ENCODE measurements at places on chromosomes 4 and X.

- DNase-seq, result no peak
These were observed 757.0 kb downstream of the TRAM1L1 start for GRCh38 chr4:116328261-116328860.

DNA sequence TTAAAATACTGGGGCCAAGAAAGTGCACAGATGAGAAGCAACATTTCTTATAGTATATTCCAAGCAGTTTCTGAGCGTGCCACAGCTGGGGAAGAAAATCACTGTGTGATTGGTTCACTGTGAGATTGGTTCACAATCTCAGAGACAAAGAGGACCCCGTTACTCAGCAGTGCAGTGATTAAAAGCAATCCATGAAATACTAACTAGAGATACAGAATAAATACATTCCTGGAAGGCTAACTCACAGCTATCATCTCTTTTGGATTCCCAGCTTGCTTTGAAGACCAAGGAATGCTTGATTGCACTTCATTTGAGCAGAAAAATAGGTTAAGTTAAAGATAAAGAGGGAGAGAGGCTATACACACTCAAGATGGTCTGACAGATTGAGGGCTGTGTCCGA, 132.1 kb upstream of the RAPGEF2 start:
- no peak for DNase-seq

DNA sequence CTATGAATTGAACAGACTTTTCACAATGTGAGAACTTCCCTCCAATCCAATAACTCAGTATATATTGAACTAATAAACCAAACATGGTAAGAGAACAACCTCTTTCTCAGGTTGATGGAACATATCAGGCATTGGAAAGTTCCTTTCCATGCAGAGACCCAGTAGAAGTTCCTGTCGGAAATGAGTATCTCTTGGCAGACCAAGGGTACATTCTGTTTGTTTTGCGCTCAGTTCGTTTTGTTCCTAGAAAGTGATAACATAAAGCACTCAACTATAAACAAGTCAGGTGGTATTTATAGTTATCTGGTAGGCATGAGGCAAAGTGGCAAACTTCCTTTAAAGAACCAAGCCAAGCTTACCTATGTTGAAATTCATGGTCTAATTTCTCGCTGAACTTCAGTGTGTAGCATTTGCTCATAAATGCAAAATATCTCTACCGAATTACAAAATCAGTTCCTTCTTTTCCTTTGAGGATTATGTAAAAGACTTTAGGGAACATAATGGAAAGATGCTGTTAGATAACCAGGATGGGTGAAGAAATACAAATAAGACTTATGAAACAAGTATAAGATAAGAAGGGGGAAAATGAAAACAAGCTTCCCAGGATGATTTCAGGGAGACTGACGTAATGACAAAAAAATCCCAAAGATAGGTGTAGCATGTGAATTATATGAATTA, 120.3 kb downstream of the ARHGAP24 start:
- DNase-seq, result no peak

- no peak for DNase-seq
These were observed 1106.5 kb downstream of the TECRL start for GRCh38 chr4:63302792-63303191.

DNA sequence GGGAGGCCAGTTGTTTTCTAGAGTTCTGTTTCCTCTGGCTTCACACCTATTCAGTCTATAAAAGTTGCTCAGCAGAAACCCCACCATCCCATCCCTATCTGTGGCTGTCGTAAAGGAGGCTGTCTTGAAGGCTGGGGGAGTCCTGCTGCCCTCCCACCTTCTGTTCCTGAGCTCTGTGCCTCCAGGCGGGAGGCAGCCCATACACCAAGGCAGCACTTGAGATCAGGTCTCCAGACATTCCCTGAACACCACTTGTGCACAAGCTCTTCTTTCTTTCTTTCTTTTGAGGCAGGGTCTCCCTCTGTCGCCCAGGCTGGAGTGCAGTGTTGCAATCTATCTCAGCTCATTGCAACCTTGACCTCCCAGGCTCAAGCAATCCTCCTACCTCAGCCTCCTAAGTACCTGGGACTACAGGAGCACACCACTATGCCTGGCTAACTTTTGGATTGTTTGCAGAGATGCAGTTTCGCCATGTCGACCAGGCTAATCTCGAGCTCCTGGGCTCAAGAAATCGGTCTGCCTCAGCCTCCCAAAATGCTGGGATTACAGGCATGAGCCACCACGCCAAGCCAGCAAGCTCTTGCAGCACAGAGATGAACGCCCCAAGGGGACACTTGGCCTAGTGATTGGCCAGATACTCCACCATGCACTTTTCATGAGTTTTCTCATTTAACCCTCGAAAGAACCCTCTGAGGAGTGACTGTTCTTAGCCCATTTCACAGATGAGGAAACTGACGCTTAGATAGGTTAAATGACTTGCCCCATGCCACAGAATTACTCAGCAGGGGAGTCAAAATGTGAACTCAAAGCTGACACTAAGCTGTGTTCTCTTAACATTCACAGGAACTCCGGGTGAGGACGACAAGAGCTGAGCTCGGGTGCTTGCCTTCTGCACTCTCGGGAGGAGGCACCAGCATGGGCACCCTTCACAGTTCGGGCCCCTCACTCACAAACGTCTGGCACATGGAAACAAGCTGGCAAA, 55.8 kb upstream of the ENPP6 start:
- DNase-seq, result no peak

- DNase-seq, result no peak
These were observed 233.6 kb downstream of the ZNF674 start for GRCh38 chrX:46311581-46312120.

- DNase-seq, result peak; percentile 2
These were observed 65.6 kb downstream of the MCF2 start for GRCh38 chrX:139642241-139642927.

DNA sequence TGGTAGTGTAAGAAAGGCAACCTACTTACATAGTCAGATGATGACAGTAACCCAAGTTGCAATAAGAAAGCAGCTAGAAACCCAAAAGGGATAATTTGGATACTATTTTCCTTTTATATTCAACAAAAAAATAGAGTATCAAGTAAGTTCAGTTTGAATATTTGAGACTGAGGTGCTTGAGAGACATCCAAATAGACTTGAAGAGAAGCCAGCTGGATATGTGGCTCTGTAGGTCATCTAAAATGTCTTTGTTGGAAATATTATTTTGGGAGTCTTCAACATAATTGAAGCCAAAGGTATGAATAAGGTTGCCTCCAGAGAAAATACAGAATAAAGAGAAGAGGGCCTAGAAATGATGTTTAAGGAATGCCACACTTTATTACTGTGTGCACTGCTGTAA, 438.2 kb upstream of the DIAPH2 start:
- no peak for DNase-seq

GRCh38 chrX:30313322-30313721, 4.1 kb upstream of the NR0B1 start:
- DNase-seq, result no peak

- no peak for DNase-seq
These were observed 250.7 kb upstream of the RASGEF1B start for GRCh38 chr4:81722290-81722851.

DNA sequence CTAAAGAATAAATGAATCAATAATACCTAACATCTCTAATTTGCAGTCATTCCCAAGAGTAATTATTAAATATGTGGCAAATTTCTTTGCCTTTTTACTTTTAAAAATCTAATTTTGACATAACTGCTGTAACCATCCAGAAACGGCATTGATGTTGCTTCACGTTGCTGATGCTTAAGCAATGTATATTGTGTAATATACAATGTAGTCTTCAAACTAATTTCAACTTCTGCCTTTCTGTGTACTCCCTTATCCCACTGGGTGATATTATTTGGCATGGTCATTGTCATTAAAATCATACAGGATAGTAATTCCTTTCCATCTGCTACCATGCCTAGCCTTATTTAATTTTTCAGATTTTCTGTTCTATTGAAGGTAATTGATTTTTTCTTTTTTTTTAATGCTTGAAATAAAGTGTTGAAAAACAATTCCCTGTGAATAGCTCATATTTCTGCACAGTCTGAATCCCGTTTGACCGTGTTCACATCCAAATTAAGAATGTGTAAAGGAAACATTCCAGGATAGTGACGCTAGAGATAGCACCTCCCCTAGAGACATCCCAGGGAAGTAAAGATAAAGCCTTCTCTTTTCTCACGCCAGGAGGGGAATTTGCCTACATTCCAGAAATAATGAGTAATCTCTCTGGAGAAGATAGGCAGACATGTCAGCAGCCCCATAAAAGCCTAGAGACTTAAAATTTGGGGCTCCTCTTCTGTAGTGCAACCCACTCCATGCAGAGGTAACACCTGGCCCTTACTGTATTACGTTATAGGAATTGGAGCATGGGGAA, 8.6 kb downstream of the FAM200B start:
- DNase-seq, result peak; percentile 95

DNA sequence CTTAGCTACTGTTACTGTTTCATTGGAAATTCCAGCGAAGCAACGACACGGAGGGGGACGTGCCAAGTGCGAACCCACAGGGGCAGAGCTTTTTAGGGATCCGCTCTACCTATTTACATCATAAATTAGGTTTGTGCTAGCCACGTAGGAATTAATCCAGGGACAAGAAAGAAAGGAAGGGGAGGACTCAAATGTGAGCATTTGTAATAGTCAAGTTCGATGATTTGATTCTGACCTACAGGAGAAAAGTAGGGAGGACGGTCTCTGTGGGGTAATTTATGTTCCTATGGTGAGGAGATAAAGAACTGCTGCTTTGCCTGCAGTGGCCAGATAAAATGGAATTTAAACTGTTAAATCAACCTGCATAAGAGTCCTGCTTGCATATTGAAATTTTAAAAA, 1.7 kb downstream of the INTS6L start:
- no peak for DNase-seq

GRCh38 chrX:139875841-139876240, 57.0 kb downstream of the ATP11C start:
- DNase-seq, result no peak

- DNase-seq, result no peak
These were observed 15.6 kb downstream of the PNMA6F start for GRCh38 chrX:153305972-153306371.

GRCh38 chrX:136708348-136708747, 60.4 kb downstream of the CD40LG start:
- DNase-seq, result no peak

GRCh38 chrX:53718073-53718472, 31.6 kb upstream of the HUWE1 start:
- no peak for DNase-seq

DNA sequence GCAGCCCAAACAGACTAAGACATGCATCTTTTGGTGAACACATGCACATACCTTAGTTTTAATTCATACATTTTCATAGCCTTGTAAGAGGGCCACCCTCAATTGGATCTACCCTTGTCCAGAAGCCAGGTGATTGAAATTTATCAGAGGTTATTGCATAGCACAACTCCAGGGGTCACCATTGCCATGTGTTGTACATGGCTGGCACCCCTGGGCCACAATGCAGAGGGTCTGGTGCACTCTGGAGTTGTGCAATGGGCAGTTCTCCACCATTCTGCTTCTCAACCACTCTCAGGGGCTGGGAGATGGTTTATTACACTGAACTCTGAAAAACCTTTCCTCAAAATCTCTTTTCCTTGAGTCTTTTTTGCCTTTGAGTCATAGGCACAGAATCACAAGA, 184.4 kb upstream of the CXorf66 start:
- DNase-seq, result no peak

DNA sequence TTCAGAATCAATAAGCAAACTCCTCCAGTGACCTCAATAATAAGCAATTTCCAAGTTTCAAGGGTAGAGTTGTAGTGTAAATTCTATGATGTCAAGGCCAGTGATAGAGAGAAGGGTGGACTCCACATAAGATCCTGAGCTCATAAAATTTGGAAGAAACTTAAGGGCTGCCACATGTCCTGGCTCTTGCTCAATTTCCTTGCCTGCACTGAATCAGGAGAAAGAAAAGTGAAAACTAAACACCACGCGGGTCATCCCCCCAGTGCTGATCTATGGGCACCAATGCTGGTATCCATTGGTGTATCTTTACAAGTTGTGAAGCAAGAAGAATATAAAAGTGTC, 392.0 kb upstream of the INTU start:
- no peak for DNase-seq

DNA sequence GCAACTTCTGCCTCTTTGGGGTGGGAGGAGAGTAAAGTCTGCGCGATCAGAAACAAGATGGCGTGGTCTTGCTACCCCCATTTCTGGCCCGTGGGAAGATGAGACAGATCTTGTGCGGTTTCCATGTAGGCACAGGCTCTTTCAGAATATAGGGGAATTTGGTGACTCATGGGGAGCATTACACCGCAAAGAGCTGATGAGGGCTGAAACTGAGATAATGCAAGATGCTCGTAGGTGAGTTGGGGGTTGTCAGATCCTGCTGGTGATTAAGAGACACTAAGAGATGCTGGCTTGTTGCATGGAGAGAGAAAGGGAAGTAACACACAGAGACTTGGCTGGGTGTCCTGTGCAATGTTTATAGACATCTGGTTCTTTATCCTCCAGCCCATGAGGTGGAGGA, 1.5 kb downstream of the EVC start:
- DNase-seq, result no peak

- DNase-seq, result no peak
These were observed 122.3 kb downstream of the TEX13A start for GRCh38 chrX:105098201-105098600.

DNA sequence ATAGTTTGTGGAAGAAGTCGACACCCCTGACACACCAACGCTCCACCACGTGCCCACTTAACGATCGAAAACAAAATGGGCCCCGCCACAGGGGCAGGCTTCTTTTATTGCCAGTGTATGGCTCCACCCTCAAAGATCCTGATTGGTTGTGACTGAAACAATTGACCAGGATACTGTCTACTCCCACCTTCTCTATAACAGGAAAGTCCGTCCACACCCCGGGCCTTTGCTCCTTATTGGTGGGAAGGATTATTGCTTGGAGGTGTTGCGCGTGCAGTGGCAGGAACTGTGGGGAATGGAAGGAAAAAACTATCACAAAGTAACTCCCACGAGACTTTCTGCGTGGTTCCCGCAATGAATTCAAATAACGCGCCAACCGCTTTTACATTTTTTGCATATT, at the start of gene USP26:
USP26 (minus strand) TSS at position 79 of the 400 bp plus-strand sequence. CDS start 68,889 bp downstream, outside the sequence.
- DNase-seq, result no peak

- no peak for DNase-seq
These were observed 16.4 kb downstream of the TMEM184C start for GRCh38 chr4:147633643-147634042.

DNA sequence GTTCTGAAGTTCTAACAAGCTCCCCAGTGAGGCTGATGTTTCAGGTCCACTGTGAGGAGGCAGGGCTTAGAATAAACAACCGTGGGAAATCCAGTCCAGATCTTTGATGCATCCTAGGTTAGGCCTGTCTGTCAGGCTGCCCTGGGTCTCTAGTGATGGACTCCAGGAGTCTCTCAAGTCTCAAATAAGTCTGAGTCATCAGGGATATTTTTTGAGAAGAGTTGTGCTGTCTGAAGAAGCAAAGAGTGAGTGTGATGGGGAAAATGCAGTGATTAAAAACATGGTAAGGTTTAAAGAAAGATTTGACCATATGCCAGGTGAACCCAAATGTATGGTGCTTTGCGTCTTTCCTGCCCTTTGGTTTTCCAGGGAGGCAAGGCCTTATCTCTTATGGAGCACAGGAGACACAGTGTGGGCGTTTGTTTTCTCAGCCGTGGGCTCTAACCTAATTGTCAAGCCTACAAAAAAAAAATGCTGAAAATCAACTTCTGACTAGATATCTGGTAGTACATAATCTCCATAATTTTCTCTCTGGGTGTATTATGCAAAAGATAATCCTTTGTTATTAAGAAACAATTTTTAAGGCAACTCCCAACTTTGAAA, 100.7 kb downstream of the PTTG2 start:
- DNase-seq, result no peak

All from fibroblast of skin of left biceps (primary cell).